ENCODE measurements at places on chromosomes 7 and 10. TPM values are rescaled to one million over a fixed set of nuclear protein-coding genes. Genes with fewer than 3 reads are reported as not detected.

DNA sequence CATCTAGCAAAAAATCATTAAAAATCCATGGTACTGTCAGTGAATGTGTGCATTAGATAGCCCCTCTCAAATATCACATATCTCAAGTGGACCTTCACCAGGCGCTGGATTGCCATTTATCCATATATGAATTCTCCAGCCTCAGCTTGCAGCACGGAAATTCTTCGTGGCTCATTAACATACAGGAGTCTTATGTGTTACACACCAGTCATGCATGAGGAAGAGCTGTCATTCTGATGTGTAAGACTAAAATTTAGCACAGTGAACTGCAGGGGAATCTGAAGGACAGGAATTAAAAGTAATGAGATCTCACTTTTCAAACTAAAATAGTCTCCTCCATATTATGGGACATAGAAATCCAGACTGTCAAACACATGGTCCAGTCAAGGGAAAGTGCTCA is 542.4 kb upstream of the DPP6 start:
- DNase-seq: no peak

DNA sequence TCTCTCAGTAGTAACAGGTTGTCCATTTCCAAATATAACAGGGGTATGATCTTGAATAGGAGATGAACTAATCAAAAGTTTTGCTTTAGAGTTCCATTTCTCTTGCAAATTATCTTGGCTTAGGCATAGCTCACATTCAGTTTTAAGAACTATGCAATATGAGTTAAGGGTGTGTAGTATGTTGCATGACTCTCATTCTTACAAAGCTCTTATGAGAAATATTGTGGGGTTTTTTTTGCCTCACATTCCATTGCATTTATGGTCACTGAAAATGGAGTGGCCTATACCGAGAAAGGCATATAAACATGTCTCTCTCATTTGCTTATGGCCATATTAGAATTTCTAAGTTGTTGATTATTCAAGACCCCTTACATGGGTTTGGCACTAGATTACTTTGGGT is 48.5 kb upstream of the LAMB1 start:
- no peak for DNase-seq

- DNase-seq: peak; percentile 44
Observed at GRCh38 chr7:19110026-19110730, 7.3 kb downstream of the TWIST1 start.

Gene CCDC172
- total RNA-seq: 3.8 TPM

DNA sequence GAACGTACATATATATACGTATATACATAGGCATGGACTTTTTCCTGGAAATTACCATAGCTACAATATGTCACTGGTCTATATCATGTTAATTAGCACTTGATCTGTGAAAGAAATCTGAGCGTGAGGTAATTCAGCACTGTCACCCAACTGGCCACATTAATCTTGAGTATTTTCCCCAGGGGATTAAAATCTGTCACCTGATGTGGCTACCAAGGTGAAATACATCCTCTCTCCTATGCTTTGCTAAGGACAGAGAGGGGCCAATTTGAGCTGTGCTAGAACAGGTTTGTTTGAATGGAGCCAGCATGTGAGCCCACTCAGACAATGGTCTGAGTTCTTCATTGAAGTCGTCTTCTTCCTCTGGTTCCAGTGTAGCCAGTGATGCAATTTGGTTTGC is 33.3 kb downstream of the CYCS start:
- DNase-seq: no peak

Gene ZNF503
- not detected for total RNA-seq

DNA sequence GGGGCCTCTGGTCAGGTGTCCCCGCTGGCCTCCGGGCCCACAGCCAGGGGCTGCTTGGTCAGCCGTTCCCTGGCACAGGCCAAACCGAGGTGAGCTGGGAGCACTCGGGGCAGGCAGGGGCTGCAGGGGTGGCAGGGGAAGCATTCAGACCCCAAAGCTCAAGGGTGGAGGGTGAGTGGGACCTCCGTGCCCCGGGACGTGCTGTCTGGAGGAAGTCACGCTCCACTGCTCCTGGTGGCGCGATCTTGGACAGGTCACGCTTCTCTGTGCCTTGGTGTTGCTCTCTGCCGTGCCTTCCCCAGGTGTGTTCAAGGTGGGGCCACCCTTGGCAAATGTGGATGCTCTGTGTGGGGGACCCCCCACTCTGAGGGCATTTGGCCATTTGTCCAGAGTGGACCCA is 24.6 kb upstream of the ELFN1 start:
- DNase-seq: no peak

Gene OR2AE1
- total RNA-seq: not detected

Gene STEAP2
- total RNA-seq: 20.9 TPM

Gene PAX2
- not detected for total RNA-seq
